Activated CD4-positive, alpha-beta T cell treated with anti-CD3 and anti-CD28 coated beads for 36 hours (primary cell): ENCODE measurements at places on chromosomes 3 and 15.

DNA sequence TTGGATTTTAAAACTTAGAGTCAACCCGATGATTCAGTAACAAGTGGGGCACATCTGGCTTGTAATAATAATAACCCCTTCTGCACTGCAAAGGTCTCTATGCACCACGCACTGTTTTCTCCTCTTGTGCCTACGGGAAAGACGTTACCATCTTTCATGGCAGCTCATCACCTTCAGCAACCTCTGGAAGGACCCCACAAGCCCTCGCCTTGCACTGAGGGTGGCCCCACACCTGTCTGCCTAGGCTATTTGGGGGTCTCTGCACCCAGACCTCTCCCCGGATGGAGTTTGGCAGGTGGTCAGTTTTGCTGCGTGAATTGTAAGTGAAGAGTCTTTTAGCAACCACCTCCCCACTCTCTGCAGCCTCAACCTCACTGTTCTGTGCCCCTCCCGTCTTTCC, 138.6 kb upstream of the MEF2A start:
- no peak for DNase-seq

- no peak for DNase-seq
Measured at GRCh38 chr15:90126596-90127435, 24.5 kb upstream of the IDH2 start.

- no peak for DNase-seq
Measured at GRCh38 chr15:100713163-100713867, 110.9 kb downstream of the ASB7 start.

GRCh38 chr3:176275538-176275937, 921.7 kb downstream of the TBL1XR1 start:
- no peak for DNase-seq

DNA sequence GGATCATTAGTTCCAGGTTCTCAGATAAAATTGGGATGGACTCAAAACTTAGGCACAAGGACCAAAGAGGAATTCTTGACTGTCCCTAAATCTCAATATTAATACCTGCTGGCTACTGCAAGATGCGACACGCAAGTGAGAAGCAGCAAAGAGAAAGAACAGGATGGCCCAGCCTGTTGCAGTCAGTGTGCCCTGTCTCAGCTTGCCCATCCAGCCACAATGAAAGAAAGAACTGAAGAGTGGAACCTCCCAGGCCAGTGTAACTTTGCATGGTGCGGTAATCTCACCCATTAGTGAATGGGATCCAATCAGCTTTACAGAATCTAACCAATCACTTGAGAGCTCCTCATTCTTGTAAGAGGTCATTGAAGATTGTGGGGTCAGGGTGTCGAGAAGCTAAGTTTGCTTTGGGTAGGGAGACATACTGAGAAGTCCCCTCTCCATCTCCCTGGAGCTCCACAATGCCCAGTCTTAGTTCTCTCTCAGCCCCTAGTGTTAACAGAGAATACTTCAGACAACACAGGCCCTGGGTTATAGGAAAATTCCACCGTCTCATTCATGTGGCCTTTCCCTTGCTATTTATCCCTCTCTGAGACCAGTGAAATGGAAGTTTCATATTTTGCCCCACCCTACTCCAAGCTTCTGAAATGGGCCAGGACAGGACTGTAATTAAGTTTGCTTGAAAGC, 3.2 kb upstream of the SLC9A9 start:
- DNase-seq, result no peak

- DNase-seq, result no peak
Measured at GRCh38 chr15:45481135-45481534, 41.4 kb downstream of the SLC30A4 start.

DNA sequence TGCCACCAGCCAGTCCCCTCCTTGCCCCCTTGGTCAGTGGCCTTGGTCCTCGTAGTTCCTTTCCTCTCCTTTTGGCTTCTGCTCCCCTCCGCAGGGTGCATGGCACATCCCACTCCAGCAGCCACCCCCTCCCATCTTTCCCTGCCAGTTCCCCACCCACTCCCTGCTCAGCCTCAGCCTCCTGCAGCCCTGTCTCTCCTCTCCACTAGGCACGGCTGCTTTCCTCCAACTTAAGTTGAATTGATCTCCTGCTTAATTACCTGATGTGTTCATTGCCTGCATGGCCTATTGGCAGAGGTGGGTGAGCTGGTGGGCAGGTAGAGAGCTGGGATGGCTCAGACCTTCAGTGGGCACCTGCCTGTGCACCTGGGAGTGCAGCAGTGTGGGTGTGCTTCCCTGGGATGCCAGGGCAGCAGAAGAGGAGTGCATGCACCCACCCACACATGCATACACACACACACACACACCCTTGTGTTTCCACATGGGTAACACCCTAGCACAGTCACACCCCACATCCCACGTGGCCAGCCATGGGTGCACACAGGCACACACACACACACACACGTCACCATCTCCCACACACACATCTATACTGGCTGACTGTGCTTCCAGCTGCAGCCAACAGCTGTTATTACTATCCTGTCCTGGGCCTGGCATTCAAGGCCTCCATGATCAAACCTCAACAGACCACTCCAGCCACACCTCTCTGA, 30.9 kb downstream of the C3orf18 start:
- DNase-seq, result no peak

- no peak for DNase-seq
Measured at GRCh38 chr3:31813686-31814085, 167.4 kb downstream of the OSBPL10 start.
